ENCODE measurements at places on chromosomes 2 and 18. TPM values are rescaled to one million over a fixed set of nuclear protein-coding genes. Genes with fewer than 3 reads are reported as not detected.
A peak's percentile ranks its signal among the peaks of the same experiment; 100 is the strongest.

DNA sequence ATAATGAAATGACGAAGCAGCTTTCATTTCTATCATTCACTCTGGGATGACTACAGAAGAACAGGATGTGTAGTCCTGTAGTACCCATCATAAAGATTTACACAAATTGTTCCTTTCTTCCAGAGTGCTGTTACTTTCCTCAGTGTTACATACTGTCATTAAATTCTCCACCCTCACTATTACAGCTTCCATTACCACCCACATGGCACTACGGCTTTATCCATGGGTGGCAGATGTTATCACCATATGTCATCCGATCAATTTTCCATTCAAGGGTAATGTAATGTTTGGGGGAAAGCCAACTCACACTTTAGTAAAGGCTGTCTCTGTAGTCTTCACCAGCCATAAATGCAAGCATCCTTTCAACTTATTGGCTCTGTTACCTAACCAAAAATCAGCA, 7.1 kb upstream of the CSRNP3 start:
- H3K36me3 ChIP-seq, result no peaks in the 10 kb centered on the region
- DNase-seq, result no peak
- no peaks in the 10 kb centered on the region for H3K27me3 ChIP-seq

GRCh38 chr18:49843778-49844625, 30.7 kb upstream of the ACAA2 start:
- H3K4me3 ChIP-seq, result no peak overlapping the region
- H3K4me1 ChIP-seq, result peaks cover 6% of the 10 kb centered on the region
- no peak for DNase-seq
- no peaks in the 10 kb centered on the region for H3K36me3 ChIP-seq

DNA sequence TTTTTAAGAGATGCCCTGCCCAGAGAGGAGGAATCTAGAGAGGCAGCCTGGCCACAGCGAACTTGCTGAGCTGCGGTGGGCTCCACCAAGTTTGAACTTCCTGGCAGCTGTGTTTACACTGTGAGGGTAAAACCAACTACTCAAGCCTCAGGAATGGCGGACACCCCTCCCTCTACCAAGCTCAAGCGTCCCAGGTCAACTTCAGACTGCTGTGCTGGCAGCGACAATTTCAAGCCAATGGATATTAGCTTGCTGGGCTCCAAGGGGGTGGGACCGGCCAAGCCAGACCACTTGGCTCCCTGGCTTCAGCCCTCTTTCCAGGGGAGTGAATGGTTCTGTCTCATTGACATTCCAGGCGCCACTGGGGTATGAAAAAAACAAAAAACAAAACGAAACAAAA, 289.4 kb downstream of the KCNS3 start:
- H3K36me3 ChIP-seq, result no peaks in the 10 kb centered on the region
- no peak overlapping the region for H3K27ac ChIP-seq
- no peaks in the 10 kb centered on the region for H3K4me1 ChIP-seq
- no peak overlapping the region for H3K4me3 ChIP-seq
- no peak for DNase-seq

DNA sequence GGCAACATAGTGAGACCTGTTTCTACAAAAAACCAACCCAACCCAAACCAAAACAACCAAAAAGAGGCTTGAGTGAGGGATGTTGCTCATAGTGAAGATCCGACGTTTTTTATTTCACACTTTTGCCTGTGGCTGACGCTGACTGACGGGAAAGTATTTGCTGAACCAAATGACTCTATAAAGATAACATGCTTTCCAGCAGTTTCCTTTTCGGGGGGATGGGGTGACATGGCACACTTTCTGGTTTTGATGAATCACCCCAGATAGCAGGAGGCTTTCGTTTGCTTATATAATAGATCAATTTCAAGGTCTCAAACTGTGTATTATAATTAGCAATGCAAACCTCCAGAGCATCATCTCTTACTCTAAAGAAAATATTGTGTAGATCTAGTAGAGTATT, 150.8 kb downstream of the AQP4 start:
- DNase-seq, result no peak
- H3K36me3 ChIP-seq, result no peaks in the 10 kb centered on the region
- H3K27ac ChIP-seq, result no peak overlapping the region
- H3K4me1 ChIP-seq, result peaks cover 11% of the 10 kb centered on the region

GRCh38 chr2:194270648-194271047, 1386.4 kb upstream of the SLC39A10 start:
- no peaks in the 10 kb centered on the region for H3K36me3 ChIP-seq
- H3K4me1 ChIP-seq, result no peaks in the 10 kb centered on the region
- DNase-seq, result no peak
- no peaks in the 10 kb centered on the region for H3K27me3 ChIP-seq
- no peak overlapping the region for H3K4me3 ChIP-seq

Gene CNGA3
- total RNA-seq, result 0.84 TPM

DNA sequence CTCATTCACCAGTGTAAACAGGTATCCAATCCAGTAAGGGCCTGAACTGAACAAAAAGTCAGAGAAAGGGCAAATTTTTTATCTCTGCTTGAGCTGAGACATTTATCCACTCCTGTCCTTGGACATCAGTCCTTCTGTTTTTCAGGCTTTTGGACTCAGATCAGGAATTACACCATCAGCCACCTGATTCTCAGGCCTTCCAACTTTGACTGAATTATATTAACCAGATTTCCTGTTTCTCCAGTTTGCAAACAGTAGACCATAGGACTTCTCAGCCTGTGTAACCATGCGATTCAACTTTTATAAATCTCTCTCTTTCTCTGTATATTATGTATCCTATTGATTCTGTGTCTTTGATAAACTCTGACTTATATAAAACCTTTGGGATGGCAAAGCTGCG, 289.3 kb upstream of the CDH2 start:
- H3K36me3 ChIP-seq, result peaks cover 9% of the 10 kb centered on the region
- H3K27ac ChIP-seq, result no peak overlapping the region
- no peak for DNase-seq

Gene GCG
- 0.27 TPM for total RNA-seq

Gene LYG2
- total RNA-seq, result not detected

GRCh38 chr2:122515731-122516290, 760.4 kb downstream of the TSN start:
- no peaks in the 10 kb centered on the region for H3K27me3 ChIP-seq
- H3K36me3 ChIP-seq, result no peaks in the 10 kb centered on the region
- no peak overlapping the region for H3K27ac ChIP-seq

Gene ABCG5
- not detected for total RNA-seq

Gene MSH2
- 81.9 TPM for total RNA-seq

DNA sequence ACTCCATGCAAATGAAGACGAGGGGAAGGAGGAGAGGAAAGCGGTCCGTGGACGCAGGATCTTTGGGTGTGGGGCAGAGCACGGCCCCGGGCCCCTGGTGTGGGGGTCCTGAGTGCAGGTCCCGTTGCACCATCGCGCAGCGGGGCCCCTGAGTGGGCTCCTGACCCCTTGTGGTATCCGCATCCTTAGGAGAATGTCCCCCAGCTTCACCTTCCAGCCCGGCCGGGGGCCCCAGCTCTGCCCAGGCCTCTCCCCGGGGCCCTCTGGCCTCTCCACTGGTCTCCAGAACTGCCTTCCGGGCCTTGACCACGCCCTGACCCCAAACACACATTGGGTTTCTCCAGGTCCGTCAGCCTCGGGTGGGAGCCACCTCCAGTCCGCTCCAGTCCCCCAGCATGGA, 431.8 kb upstream of the SALL3 start:
- H3K4me1 ChIP-seq, result peaks cover 8% of the 10 kb centered on the region
- H3K27ac ChIP-seq, result no peak overlapping the region
- H3K4me3 ChIP-seq, result no peak overlapping the region
- H3K36me3 ChIP-seq, result no peaks in the 10 kb centered on the region
- no peaks in the 10 kb centered on the region for H3K27me3 ChIP-seq

Gene CXXC1
- total RNA-seq, result 108 TPM

GRCh38 chr2:44358503-44358902, 2.8 kb downstream of the PREPL start:
- H3K4me3 ChIP-seq, result peak overlapping the region; percentile 65
- H3K36me3 ChIP-seq, result no peaks in the 10 kb centered on the region
- no peaks in the 10 kb centered on the region for H3K27me3 ChIP-seq
- DNase-seq, result no peak

- H3K4me3 ChIP-seq, result no peak overlapping the region
- H3K27ac ChIP-seq, result no peak overlapping the region
- no peaks in the 10 kb centered on the region for H3K27me3 ChIP-seq
- H3K4me1 ChIP-seq, result no peaks in the 10 kb centered on the region
- H3K36me3 ChIP-seq, result no peaks in the 10 kb centered on the region
- DNase-seq, result no peak
Measured at GRCh38 chr2:43438858-43439655, 156.8 kb downstream of the THADA start.

GRCh38 chr2:36168115-36168514, 187.5 kb upstream of the CRIM1 start:
- no peak overlapping the region for H3K27ac ChIP-seq
- H3K4me3 ChIP-seq, result no peak overlapping the region
- H3K36me3 ChIP-seq, result no peaks in the 10 kb centered on the region

Gene CMPK2
- total RNA-seq, result 2.2 TPM

DNA sequence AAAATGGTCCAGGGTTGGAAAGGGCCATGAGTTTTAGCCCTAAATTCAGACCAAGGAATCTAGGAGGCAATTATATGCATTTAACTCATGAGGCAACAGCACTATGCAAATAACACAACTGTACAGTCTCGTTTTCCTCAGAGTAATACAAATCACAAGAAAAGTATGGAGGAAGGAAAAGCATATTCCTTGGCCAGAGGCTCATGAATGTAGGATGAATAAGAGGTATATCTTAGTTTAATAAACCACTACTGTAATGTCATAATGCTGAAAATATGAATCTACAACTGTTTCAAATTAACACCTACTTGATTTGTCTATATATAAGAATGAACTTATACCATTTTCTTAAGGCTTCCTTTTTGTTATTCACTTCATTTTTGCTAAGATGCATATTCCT, 252.5 kb upstream of the TANK start:
- no peak for DNase-seq
- no peaks in the 10 kb centered on the region for H3K36me3 ChIP-seq
- peaks cover 17% of the 10 kb centered on the region for H3K4me1 ChIP-seq
- no peak overlapping the region for H3K27ac ChIP-seq
- H3K4me3 ChIP-seq, result no peak overlapping the region

Gene C2orf72
- 3.3 TPM for total RNA-seq

Gene SLC9A4
- not detected for total RNA-seq

- DNase-seq, result no peak
- H3K4me1 ChIP-seq, result no peaks in the 10 kb centered on the region
- H3K36me3 ChIP-seq, result no peaks in the 10 kb centered on the region
Measured at GRCh38 chr2:109244750-109245382, 115.9 kb downstream of the SH3RF3 start.

- H3K4me1 ChIP-seq, result no peaks in the 10 kb centered on the region
- no peak for DNase-seq
- H3K36me3 ChIP-seq, result peaks cover 6% of the 10 kb centered on the region
- no peak overlapping the region for H3K27ac ChIP-seq
Measured at GRCh38 chr2:159506202-159506601, 110.1 kb downstream of the BAZ2B start.

- no peaks in the 10 kb centered on the region for H3K36me3 ChIP-seq
- H3K4me3 ChIP-seq, result no peak overlapping the region
- no peak for DNase-seq
- H3K27ac ChIP-seq, result no peak overlapping the region
Measured at GRCh38 chr2:102520801-102521200, 47.8 kb downstream of the SLC9A4 start.

DNA sequence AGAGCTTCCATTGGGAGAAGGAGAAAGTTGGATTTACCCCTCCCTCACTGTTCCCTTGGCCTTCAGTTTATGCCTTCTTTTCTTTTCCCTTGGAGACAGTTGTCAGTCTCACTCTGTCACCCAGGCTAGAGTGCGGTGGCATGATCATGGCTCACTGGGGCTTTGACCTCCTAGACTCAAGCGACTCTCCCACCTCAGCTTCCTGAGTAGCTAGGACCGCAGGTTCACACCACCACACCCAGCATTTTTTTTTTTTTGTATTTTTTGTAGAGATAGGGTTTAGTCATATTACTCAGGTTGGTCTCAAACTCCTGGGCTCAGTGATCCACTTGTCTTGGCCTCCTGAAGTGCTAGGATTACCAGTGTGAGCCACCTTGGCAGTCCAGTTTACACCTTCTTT, 49.9 kb downstream of the SLC9A4 start:
- H3K4me1 ChIP-seq, result no peaks in the 10 kb centered on the region
- no peak overlapping the region for H3K4me3 ChIP-seq

DNA sequence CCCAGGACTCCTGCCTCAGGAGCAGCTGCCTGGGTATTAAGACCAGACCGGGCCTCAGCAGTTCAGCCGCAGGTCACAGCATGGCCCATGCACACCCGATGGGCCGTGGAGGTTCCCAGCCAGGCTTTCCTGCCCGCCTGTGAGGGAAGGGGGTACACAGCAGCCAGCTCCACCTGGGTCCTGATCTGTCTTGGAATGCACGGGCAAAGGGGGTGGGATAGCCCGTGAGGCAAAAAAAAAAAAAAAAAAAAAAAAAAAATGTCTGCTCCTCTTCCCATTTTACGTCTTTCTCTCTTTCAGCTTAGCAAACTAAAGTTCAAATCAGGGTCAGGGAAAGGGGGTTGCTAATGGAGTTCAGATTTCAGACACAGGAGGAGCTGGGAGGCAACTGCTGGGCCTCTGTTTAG, 385.2 kb downstream of the TNS1 start:
- DNase-seq, result no peak
- H3K36me3 ChIP-seq, result no peaks in the 10 kb centered on the region
- no peak overlapping the region for H3K27ac ChIP-seq
- no peak overlapping the region for H3K4me3 ChIP-seq
- H3K27me3 ChIP-seq, result no peaks in the 10 kb centered on the region

DNA sequence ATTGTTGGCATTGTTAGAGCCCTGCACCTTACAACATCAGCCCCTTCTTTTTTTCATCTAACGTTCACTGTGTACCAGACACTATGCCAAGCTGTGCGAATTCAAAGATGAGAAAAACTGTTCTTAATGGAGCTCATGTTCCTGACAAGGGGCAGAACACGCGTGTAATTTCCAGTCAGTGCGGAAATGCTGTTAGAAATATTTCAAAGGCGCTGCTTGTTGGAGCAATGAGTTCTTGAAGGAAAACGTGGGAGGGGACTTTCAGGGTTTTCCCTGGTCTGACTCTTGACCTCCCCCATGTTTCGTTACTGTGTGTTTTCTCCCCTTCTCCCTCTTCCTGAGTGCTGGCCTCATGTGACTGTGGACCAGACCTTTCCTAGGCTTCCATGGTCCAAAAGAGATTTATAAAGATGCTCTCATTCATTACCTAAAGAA, 1.5 kb downstream of the MTHFD2 start:
- H3K27me3 ChIP-seq, result no peaks in the 10 kb centered on the region
- peaks cover 37% of the 10 kb centered on the region for H3K4me1 ChIP-seq
- peak overlapping the region; percentile 95 for H3K4me3 ChIP-seq
- no peaks in the 10 kb centered on the region for H3K36me3 ChIP-seq
- no peak for DNase-seq

Gene ANKRD30BL
- total RNA-seq, result not detected

- H3K27ac ChIP-seq, result no peak overlapping the region
- H3K4me1 ChIP-seq, result peaks cover 4% of the 10 kb centered on the region
- no peak overlapping the region for H3K4me3 ChIP-seq
- no peaks in the 10 kb centered on the region for H3K36me3 ChIP-seq
Measured at GRCh38 chr2:70830366-70830765, 5.2 kb downstream of the CD207 start.

- H3K36me3 ChIP-seq, result peaks cover 13% of the 10 kb centered on the region
- no peaks in the 10 kb centered on the region for H3K4me1 ChIP-seq
- H3K27me3 ChIP-seq, result no peaks in the 10 kb centered on the region
- no peak overlapping the region for H3K4me3 ChIP-seq
Measured at GRCh38 chr2:72788756-72789155, 37.1 kb downstream of the EXOC6B start.

Gene NCKAP5
- total RNA-seq, result 27.9 TPM

Gene KCNJ3
- total RNA-seq, result 0.05 TPM

- H3K4me1 ChIP-seq, result peaks cover 19% of the 10 kb centered on the region
- no peak overlapping the region for H3K27ac ChIP-seq
- DNase-seq, result no peak
Measured at GRCh38 chr2:231413456-231413855, 17.9 kb downstream of the B3GNT7 start.
